ENCODE measurements at places on chromosomes 4 and X. TPM values are rescaled to one million over a fixed set of nuclear protein-coding genes. Genes with fewer than 3 reads are reported as not detected.

The GRK4 gene
- total RNA-seq: 12.8 TPM

DNA sequence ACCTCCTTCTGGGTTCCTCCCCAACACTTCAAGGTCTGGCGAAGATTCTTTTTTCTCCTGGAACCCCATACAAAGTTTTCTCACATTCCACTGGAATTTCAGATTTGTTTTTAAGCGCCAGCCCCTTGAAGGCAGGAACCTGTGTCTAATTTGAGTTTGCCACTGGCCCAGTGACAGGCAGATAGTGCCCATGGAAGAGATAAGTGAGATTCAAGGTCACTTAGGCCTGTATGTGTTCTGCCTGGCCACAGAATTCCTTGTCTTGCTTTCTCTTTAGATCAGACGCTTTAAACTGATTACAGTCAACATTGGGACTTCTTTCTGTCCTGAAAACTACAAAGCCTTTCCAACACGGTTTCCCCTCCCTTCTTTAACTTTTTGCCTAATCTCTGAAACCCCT is 11.2 kb downstream of the ATOH1 start:
- peaks cover 4% of the 10 kb centered on the region for H3K4me1 ChIP-seq
- no peak overlapping the region for H3K27ac ChIP-seq
- H3K27me3 ChIP-seq: peaks cover 46% of the 10 kb centered on the region
- H3K4me3 ChIP-seq: no peak overlapping the region
- DNase-seq: no peak

The GLRA3 gene
- not detected for total RNA-seq

The NCAPG gene
- total RNA-seq: 25.1 TPM
